ENCODE measurements at places on chromosomes 11 and 22.
A peak's percentile ranks its signal among the peaks of the same experiment; 100 is the strongest.

GRCh38 chr11:45470151-45470793 lies 184.1 kb upstream of the SYT13 start:
- DNase-seq = no peak

DNA sequence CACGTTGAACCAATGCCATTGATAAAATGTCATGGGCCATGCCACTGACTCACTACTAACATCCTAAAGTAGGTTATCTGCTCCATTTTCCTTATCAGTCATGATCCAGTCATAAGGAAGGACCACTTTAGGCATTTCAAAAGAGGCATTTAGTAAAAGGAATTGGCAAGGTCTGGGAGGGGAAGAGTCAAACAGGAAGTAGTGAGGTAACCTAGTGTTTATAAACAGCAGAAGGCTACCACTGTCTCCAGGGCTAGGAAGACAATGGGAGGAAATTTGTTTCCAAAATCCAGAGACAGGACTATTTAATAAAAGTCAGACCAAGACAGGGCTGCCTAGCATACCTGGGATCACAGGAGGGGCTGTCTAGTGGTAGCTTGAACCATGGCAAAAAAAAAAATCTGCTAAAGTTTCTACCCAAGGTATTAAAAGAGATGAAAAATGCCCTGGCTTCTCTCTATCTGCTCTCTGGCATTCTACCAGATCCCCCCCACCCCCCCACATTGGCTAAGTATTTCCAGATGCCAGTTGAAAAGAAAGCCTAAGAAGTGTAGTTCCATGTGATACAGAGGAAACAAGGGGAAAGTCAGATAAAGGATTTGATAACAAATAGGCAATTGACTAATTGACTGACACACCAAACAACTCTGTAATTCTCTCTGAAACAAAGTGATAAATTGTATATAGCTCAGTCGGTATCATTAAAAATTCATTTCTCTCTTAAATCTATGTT lies 50.4 kb upstream of the C11orf87 start:
- DNase-seq = no peak

GRCh38 chr11:9005087-9005486 lies 1.3 kb upstream of the NRIP3 start:
- DNase-seq = no peak

GRCh38 chr11:75078233-75078632 lies 18.4 kb downstream of the OR2AT4 start:
- no peak for DNase-seq

DNA sequence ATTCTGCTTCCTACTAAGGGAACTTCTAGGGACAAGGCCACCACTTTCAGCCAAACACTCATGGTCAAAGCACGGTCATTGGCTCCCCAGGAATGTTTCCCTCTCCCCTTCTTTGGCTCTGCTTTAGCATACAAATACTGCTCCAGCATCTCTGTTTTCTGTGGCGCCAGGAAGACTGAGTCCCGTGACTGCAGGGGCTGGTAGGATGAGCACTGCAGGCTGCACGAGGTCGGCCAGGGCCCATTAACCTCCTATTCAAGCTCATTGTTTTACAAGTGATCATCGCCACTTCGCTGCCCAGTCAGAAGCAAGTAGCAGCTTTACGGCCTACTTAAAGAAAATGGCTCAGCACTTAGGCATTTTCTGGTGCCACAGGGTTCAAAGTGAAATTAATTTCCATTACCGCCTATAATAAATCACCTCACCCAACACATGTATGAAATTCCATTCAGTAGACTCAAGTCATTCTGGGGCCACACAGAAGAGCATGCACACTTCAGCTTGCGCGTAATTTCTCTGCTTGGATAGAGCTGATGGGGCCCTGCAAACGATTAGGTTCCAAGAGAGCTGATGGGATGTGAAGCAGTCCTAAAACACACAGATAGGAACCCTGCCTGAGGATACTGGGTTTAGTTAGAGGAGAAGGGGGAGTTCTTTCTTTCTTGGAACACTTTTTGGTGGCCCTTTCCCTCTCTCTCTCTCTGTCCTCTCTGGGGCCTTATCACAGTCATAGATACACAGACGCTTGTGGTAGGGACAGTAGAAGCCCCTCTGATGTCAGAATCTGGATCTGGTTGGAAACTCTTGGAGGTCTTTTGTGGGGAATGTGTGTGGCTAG lies 173.7 kb downstream of the KIF18A start:
- DNase-seq = no peak

DNA sequence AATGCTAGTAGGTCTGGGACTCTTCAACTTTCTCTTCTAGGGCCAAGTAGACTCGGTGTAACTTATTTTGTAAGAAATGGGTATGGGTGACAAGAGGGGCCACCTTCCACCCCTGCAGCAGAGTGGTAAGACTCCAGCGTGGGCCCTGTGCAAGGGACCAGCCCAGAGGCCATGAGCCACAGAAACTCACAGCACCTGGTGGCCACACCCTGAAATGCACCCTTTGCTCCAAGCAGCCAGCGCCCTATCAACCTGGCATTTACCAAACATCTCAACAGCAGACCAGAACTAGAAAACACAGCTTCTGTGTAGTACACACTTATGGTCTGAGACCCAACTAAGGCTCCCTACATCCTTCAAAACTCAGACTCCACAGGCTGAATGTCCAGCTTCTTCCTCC lies 5.7 kb downstream of the CDCA5 start:
- no peak for DNase-seq

DNA sequence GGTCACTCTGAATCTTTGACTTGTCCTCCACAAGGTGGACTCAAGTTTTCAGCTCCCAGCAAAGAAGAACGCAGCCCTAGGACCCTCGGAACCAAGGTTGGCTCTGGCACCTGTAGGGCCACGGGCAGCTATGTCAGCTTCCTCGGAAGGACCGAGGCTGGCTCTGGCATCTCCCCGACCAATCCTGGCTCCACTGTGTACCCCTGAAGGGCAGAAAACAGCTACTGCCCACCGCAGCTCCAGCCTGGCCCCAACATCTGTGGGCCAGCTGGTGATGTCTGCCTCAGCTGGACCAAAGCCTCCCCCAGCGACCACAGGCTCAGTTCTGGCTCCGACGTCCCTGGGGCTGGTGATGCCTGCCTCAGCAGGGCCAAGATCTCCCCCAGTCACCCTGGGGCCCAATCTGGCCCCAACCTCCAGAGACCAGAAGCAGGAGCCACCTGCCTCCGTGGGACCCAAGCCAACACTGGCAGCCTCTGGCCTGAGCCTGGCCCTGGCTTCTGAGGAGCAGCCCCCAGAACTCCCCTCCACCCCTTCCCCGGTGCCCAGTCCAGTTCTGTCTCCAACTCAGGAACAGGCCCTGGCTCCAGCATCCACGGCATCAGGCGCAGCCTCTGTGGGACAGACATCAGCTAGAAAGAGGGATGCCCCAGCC lies 2.2 kb downstream of the INPP5J start:
- DNase-seq = no peak

DNA sequence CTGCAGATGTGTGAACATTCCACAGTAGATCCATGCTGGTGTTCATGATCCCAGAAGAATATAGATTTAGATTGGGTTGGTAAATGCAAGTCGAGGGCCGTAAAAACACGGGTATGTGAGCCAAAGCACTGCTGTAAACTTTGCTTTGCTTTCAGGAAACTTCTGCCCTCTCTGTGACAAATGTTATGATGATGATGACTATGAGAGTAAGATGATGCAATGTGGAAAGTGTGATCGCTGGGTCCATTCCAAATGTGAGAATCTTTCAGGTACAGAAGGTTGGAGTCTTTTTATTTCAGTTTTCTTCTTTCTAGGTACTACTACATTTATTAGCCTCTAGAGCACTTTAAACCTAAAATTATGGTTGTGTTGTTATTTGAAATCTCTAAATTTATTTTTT lies 36.2 kb upstream of the TTC36 start:
- no peak for DNase-seq

GRCh38 chr22:19105456-19105855 lies 16.8 kb downstream of the DGCR2 start:
- no peak for DNase-seq

DNA sequence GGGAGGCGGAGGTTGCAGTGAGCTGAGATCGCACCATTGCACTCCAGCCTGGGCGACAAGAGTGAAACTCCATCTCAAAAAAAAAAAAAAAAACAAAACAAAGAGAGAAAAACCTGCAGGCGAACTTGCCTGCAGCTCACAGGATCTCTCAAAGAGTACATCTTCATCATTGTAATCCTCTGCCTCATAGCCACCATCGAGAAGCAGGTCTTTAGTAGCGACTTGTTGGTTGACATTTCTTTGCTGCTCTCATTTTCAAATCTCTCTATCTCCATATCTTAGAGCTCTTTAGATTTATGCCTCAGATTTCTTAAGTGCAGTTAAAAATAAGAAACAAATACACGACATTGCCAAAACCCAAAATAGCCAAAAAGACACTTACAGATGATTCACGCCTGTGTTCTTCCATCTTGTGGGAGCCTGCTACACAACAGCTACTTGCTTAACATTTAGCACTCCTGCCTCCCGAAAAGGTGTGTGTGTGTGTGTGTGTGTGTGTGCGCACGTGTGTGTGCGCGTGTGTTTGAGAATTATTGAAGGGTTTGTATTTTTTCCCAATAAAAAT lies 14.6 kb downstream of the FAM227A start:
- no peak for DNase-seq

DNA sequence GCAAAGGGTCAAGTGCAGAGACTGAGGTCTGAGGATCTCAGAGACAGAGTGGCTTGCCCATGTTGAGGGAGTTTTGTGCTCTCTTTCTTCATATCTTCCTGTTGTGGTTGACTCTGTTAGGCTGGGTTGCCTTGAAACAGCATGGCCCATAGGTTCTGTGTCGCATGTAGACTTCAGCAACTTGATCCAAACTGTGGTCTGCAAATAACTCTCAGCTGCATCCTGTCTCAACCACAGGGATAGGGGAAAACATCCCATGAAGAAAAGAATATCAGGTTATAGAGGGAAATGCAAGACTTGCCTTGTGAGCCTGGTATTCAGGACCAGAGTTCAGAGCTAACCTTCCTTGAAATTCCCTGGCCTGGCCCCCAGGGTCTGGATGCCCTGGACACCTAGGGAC lies 69.4 kb downstream of the FLI1 start:
- no peak for DNase-seq

DNA sequence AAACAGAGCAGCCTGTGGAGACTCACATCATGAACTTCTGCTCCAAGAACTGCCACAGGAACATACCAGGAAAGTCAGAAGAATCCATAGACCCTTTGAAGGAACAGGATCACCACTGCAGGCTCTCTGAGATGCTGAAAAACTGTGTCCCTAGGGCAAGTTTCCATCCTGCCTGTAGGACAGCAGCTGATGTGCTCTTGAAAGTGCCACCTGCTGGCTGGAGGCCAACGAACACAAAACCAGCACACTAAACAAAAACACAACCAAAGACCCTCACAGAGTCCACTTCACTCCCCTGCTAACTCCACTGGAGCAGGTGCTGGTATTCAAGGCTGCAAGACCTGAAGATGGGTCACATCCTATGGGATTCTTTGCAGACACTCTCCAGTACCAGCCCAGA lies 12.0 kb upstream of the NXPE1 start:
- DNase-seq = no peak

GRCh38 chr11:127055236-127055635 lies 54.7 kb upstream of the KIRREL3 start:
- DNase-seq = peak; percentile 76

DNA sequence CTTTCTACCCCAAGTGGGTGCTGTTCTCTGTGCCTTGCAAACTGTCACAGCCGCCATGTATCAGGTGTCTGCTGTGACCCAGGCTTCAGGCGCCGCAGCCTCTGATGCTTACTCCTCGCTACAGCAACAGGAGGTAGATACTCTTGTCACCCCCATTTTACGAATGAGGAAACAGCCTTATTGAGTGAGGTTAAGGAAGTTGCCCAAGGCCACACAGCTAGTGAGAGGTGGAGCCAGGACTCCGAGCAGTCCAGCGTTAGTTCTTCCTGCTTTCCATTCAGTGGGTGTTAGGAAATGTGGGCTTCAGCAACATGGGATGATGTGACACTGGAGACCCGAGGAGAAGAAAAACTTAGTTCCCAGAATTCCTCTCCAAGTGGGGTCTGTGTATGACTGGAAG lies 14.3 kb downstream of the RNF215 start:
- no peak for DNase-seq

GRCh38 chr22:36180038-36180880 lies 19.7 kb upstream of the APOL3 start:
- DNase-seq = no peak

DNA sequence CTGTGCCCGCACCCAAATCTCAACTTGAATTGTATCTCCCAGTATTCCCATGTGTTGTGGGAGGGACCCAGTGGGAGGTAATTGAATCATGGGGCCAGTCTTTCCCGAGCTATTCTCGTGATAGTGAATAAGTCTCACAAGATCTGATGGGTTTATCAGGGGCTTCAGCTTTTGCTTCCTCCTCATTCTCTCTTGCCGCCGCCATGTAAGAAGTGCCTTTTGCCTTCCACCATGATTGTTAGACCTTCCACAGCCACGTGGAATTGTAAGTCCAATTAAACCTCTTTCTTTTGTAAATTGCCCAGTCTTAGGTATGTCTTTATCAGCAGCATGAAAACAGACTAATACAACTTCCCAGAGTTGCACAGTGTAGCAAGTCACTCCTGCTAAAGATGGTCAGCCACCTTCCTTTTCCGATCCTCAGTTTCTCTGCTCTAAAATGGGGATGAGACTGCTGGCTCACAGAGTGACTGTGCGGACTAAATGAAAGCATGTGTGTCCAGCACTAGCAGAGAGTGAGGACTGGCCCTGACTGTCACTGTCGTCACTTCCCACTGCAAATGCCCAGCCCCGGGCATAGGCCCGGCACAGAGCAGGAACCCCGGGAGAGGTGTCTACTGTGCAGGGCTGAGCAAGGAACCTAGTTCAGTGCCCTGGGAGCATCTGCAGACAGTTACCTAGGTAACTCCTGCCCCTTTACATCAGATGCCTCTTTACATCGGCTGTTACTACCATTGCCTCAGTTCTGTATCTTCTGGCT lies 9.5 kb downstream of the TSKU start:
- no peak for DNase-seq

DNA sequence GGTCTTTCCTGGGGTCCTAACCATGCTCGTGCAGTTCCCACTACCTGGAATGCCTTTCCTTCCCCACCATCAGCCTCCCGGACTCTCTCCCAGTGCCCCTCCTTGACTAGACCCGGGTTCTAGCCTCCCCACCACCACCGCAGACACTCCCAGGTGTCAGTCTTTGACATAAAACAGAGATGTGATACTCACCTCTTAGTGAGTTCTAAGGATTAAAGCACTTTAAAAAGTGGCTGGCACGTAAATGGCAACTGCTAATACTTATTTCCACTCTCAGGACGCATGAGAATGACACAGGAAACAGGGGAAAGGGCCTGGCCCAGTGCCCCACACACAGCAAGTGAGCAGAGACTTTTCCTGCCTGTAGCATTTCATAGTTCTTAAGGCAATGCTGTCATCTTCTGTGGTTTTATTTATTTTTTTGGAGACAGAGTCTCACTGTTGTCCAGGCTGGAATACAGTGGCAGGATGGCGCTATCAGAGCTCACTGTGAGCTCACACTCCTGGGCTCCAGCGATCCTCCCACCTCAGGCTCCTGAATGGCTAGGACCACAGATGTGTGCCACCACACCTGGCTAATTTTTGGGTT lies 1.9 kb upstream of the SLC25A45 start:
- DNase-seq = no peak

Measured in putamen (tissue), 1 donor.